ENCODE measurements at places on chromosomes 6 and 20.

DNA sequence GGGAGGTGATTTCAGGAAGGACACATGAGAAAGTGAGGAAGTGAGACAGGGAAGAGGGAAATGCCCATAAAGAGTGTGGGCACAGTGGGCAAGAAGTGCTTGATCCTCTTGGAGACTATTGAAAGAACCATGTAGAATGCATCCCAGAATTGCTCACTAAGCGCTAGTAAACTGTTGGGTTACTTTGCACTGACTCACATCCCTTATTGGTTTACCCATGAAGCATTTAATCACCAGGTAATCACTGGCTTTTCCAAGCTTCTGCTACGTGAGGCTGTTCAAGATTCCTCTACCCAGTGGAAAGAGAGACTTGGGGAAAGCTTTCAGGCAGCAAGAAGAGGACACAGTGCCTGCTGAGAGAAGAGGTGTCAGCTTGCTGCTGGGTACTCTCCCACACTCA lies 410.0 kb upstream of the JAG1 start:
- no peak for DNase-seq

DNA sequence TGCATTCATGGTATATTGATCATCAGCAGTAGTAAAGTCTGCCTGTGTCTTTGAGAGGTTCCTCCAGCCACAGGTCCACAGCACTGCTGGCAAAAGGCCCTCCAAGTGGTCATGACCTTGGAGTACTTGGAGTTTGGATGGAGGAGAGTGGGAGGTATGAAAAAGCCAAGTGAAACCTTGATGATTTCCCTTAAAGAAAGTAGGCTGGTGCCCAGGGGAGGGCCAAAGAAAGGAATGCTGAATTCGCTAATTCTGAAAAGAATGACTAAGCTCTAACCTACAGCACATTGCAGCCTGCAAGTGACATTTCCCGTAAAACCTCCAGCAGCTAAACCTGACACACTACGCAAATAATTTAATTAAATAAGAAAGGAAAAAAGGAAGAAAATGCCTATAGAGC lies 223.4 kb upstream of the TAB2 start:
- peak; percentile 63 for DNase-seq

DNA sequence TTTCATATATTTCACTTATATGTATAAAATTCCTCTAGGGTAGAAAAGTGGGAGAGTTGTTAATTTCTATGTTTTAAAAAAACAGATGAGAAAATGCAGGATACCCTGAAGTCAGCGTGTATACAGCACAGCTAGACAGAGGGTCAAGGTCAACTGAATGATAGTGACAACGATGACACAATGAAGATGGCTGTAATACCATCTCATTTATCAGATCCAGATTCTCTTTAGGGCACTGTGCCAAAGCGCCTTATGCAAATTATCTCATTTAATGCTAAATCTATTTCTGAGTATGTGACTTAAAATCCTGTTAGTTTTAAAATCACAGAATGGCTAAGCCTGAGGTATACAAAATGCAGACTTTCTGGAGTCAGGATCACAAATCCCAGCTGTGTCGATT lies 431.4 kb upstream of the RUNX2 start:
- no peak for DNase-seq

- DNase-seq = no peak
These were observed 40.1 kb downstream of the TRMT6 start for GRCh38 chr20:5910186-5910585.

DNA sequence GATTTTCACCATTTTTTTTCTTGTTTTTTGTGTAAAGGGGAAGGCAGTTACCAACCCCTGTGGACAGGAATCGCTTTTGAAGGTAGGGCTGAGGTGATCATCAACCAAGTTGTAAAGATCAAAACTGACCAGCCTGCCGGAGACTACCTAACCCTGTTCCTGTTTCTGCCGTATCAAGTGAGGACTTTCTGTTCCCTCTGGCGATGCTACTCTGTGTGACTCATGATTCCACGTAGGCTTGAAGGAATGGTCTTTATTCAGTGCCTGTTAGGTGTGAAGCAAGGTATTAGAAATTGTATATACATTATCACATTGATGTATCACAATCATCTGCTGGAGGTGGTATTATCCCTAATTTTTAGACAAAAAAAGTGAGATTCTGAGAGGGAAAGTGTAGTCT lies 161.3 kb downstream of the SOX4 start:
- peak; percentile 6 for DNase-seq

- peak; percentile 33 for DNase-seq
These were observed 65.1 kb downstream of the CGA start for GRCh38 chr6:87029711-87030314.

- no peak for DNase-seq
These were observed 12.1 kb downstream of the SRXN1 start for GRCh38 chr20:640674-641515.

DNA sequence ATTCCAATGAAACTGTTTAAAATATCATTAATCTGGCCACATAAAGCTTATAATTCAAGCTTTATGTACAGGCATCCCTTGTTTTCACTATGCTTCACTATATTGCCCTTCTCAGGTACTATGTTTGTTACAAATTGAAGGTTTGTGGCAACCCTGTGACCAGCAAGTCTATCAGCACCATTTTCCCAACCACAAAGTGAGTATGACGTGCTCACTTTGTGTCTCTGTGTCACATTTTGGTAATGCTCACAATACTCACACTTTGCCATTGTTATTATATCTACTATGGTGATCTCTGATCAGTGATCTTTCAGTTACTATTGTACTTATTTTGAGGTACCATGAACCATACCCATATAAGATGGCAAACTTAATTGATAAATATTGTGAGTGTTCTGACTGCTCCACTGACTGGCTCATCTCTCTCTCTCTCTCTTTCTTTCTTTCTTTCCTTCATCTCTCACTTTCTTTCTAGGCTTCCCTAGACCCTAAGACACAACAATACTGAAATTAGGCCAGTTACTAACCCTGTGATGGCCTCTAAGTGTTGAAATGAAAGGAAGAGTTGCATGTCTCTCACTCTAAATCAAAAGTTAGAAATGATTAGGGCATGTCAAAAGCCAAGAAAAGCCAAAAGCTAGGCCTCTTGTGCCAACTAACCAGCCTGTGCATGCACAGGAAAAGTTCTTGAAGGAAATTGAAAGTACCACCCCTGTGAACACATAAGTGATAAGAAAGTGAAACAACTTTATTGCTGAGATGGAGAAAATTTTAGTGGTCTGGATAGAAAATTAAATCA lies 227.9 kb downstream of the BCAS1 start:
- DNase-seq = no peak

- peak; percentile 10 for DNase-seq
These were observed 54.2 kb downstream of the BCAS4 start for GRCh38 chr20:50848846-50849673.

DNA sequence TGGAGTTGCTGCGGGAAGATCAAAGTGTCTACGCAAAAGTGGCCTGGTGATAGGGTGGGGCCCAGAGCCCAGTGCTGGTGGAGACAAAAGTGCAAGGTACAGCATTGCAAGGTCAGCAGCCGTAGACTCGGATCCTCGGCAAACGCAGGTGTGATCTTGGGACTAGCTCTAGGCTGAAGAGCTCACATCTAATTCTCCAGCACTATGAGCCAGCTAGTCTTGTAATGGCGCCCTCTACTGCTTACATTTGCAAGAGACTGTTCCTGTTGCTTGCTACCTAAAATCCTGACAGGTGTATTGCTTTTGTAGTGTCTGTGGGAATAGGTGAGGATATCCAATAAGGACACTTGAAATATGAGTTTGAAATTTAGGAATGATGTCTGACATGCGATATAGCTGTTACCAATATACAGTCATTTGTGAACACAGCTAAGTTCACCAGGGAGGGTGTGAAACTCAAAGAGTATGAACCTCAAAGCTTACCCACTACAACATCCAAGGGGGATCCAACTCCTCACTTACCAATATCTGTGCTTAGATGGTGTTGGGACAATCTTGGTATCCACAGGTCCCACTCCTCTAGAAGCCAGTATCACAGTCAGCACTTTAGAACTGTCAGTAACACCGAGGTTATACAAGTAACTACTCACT lies 58.4 kb downstream of the PDE7B start:
- DNase-seq = peak; percentile 68

DNA sequence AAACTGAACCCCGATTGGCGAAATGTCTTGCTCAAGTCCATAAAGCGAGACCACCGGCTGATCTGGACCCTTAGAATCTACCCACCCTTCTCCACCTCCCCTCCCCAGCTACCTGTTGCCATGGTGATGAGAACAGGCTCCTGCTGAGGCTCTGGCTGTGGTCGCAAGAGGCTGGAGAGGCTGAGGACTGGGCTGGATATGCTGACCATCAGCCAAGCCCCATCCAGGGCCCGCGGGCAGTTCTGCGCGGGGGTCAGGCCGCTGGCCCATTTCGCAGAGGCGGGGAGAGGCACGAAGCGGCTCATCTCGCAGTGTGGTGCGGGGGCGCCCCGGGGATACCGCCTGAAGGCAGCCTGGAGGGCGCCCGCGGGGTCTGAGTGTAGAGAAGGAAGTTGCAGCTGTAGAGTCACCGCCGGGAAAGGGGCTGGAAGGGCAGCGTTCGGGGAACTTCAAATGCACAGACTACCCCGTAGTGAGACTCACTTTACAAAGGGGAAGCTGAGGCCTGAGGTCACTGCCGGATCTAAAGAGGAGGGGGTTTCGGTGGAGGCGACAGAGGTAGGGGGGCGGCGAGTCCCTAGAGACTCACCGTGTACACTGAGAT lies 671 bp downstream of the TAPBP start:
- DNase-seq = peak; percentile 96

DNA sequence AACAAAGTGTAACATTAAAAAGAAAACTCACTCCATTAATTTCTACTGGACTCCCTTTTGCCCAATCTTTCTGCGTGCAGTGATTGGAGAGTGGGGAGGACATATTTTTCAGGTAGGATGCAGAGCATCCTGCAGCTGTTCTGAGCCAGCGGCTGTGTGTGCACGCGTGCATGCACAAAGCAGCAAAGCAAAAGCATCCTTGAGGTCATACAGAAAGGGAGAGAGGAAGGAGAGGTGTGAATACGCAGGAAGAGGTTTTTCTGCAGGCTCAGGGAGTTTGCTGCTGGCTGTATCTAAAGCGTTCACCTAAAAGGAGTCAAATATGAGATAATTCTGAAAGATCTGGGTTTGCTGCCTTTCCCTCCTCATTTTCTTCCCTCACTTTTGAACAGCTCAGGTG lies 108.4 kb downstream of the HUS1B start:
- DNase-seq = no peak

GRCh38 chr6:112439432-112439831 lies 92.3 kb downstream of the RFPL4B start:
- no peak for DNase-seq

DNA sequence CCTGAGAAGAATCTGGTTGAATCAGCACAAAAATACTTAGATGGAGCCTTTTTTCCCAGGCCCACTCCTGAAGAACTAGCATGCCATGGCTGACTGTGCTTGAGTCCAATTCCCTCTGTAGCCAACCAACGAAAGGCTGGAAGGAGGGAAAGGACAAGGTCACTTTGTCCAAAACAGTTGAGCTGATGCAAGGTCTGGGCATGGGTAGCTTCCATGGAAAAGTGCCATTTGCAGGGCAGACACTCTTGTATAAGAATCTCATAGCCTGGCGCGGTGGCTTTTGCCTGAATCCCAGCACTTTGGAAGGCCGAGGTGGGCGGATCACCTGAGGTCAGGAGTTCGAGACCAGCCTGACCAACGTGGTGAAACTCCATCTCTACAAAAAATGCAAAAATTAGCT lies 125.0 kb upstream of the LGSN start:
- no peak for DNase-seq

GRCh38 chr6:169240591-169241390 lies 12.9 kb downstream of the THBS2 start:
- peak; percentile 66 for DNase-seq

Measured in suppressor macrophage treated with lipopolysaccharide for 1 hour (primary cell).